Stimulated activated CD8-positive, alpha-beta memory T cell treated with anti-CD3 and anti-CD28 coated beads, Interleukin-7, amount 100 ng/mL, for 4 hours (primary cell): ENCODE measurements at places on chromosomes 5 and 9.

- no peak for DNase-seq
Measured at GRCh38 chr9:673264-673965, 168.1 kb upstream of the DMRT1 start.

DNA sequence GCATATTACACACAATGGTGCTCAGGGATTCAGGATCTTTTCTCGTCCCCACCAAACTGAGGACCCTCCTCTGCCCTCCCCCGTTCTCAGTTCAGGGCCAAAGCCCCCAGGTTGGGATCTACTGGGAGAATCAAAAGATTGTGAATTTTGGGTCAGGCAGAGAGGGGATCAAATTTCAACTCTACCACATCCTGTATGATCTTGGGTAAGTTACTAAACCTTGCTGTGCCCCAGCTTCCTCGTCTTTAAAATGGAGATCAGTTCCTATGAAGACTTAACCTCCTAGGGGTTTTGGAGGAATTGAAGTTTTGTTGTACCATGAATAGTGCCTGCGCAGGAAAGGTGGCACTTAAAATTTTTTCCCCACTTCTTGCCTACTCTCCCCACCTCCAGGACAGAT, 62.4 kb downstream of the RAI14 start:
- DNase-seq: no peak

DNA sequence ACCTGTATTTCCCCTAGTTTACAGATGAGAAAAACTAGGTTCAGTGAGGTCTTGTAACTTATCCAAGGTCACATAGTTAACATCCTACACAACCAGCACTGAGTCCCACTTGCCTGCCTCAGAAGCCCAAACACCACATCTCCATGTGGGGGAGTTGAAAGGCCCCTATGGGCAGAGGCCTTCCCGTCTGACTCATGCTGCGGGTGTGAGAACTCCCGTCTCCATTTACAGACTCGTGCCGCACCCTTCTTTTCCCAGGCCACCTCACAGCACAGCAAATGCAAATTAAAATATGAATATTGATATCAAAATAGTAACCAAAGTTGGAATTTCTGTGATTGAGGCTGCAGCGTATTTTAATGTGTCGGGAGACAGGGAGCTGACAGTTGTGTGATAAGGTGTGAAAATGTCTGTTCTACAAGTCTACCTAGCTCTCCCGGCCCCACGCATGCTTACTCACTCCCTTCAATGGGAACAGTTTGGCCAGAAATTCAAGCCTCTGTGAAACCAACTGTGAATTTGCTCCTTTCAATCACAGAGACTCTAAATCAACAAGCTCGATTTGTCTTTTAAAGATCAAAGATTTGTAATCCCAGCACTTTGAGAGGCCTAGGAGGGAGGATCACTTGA, 90.1 kb downstream of the CRB2 start:
- no peak for DNase-seq

DNA sequence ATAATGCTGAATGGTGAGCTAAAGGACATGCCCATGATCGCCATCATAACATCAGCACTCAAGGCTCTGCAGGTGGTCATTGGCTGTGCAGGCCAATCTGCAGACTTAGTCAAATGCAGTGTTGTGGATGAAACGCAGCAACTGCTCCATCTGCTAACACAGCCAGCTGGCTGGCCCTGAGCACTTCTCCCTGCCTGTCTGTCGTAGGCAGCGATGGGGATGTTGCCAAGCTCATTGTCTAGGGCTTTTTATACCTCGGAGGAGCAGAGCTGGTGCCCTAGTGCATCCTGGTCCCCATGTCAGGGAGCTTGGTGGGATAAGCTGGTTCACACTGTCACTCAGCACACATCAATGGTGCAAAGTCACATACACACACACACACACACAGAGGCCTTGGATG, 189.4 kb downstream of the TENT4A start:
- DNase-seq: no peak

DNA sequence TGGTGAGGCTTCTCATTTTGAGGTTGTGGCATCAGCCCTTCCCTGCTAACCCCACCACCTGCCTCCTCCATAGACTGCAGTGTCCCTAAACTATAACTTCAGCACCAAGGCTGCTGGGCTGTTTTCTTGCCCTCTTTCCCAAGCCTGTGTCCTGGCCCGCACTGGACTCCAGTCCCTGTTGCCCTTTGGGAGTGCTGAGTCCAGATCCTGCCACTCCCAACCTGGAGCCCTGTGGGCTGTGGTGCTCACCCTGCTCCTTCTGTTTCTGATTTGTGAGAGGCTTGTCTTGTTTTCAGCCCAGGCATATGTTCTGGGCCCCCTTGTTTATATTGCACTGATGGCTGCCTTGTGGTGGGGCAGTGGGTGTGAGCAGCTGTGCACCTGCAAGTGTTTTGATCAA, 39.7 kb upstream of the RNU6ATAC start:
- no peak for DNase-seq

DNA sequence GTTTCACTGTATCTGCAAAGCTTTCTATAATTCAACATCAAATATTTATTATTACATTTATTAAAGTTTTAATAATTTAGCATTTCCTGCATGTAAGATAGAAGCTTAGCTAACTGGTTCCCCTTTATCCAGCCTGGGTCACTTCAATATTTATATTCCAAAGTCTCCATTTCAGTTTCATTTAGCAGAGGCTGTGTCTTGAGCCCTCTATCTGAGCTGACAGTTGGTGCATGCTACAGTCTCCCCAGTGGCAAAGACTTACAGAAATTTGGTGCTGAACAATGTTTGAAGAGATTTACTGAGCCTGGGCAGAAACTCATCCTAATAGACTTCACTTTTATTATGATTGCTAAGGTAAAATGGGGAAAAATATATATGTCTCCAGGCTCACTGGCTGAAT, 279.1 kb downstream of the TRIM32 start:
- no peak for DNase-seq
